ENCODE measurements at places on chromosomes 4 and X.
A peak's percentile ranks its signal among the peaks of the same experiment; 100 is the strongest.

GRCh38 chr4:146088690-146089089 is 86.8 kb upstream of the LSM6 start:
- DNase-seq = no peak

DNA sequence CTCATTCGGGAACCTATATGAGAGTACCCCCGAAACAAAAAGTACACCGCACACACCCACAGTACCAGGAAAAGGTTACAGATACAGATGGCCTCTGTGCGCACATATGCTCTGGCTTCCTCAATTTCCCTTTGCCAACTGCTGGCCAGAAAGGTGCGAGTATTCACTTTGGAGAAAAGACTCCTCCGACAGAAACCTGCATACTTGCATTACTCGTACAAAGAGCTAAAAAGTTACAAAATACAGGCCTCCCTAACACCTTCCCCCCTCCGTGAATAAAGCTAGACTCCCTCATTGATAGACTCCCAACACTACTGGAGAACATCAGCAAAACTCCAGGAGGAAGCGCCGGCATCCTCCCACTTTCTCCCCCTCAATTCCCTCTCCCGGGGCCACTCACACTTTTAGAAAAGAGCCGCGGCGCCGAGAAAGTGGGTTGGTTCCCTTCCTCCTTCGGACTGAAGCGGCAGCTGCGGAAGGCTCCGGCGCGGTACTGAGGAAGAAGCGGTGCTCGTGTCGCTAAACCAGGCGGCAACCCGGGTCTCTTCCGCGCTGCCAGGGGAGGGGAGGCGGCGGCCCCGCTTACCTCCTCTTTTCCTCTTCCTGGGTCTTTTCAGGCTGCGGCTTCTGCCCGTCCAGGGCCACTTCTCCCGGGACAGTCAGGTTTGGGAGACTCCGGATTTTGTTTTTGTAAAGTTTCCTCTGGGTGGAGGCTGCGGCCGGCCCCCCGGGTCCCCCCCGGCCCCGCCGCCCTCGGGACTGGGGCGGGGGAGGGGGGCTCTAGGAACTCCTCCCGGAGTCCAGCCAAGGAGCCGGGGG is 1.1 kb downstream of the FBXW7 start:
- DNase-seq = peak; percentile 6

- peak; percentile 64 for DNase-seq
Observed at GRCh38 chr4:113692809-113693411, 68.6 kb downstream of the CAMK2D start.

DNA sequence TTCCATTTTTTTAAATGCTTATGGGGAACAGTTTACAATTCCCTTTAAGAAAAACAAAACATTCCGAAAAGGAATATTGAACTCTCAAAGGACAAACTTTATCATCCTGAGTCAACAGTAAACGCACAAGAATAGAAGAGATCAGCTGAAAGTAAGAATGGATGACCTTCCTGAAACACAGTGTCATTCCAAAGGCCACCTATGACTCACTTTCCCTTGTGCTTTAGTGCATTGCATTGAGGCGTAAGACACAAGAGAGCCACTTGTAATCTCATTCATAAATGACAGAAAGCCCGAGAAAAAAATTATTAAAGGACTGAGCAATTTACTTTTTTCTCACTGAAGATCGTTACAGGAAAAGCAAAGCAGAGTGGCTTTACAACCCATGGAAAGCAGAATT is 1062.4 kb upstream of the DIAPH2 start:
- no peak for DNase-seq

- peak; percentile 13 for DNase-seq
Observed at GRCh38 chr4:6221851-6222760, 21.8 kb upstream of the JAKMIP1 start.

DNA sequence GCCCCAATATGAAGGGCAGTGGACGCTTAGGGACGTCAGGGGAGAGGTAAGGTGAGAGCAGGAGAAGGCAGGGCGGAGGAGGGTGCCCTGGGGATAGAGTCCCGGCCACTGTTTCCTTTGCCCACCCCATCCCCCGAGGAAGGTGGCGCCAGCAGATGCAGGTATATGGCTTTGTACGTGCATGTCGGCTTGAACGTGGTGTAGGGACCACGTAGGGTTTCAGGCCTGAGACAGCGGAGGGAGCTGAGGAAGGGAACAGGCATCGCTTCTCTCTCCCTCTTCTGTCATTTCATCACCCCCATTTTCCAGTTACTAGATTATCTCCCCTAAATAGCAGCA is 97.9 kb downstream of the PHKA2 start:
- no peak for DNase-seq

GRCh38 chrX:70219938-70220764 is 14.3 kb upstream of the AWAT1 start:
- DNase-seq = no peak

GRCh38 chr4:70778888-70779422 is 57.2 kb downstream of the RUFY3 start:
- no peak for DNase-seq

- no peak for DNase-seq
Observed at GRCh38 chr4:152693871-152694270, 14.1 kb upstream of the TMEM154 start.

DNA sequence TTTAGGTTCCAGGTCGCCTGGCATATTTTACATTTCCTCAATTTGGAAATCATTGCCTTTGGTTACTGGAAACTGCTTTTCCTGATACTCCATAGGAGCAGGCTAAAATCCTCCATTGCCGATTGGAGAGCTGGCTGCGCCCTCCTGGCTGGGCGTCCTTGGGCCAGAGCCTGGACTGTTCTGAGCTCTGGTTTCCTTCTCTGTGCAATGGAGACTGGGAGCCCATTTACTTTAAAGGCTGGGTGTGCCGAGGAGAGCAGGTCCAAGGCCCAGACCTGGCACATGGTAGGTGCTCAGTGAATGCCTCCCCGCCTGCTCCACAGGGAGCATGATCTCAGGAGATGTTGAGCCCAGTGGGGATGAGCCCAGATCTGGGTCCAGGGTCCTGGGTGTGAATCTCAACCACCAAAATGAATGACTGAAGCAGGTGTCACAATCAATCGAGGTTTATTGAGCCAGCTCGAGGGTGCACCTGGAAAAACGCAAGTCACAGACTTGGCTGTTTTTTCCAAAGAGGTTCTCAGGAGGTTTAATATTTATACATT is 50.0 kb downstream of the EVC start:
- no peak for DNase-seq

GRCh38 chrX:45348296-45348695 is 147.6 kb upstream of the DIPK2B start:
- DNase-seq = peak; percentile 43

- DNase-seq = no peak
Observed at GRCh38 chr4:73104695-73105094, 35.2 kb upstream of the COX18 start.

DNA sequence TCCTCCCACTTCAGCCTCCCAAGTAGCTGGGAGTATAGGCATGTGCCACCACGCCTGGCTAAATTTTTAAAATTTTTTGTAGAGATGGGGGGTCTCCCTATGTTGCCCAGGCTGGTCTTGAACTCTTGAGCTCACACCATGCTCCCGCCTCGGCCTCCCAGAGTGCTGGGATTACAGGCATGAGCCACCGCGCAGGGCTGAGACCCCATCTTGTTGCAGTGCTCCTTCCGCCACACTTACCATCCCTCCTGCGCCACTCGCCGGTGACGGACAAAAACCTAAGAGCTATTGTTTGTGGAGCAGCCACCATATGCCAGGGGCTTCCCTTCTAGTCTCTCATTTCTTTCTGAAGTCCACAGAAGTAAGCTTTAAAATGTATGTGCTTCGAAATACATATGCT is 34.5 kb downstream of the NSG1 start:
- DNase-seq = no peak

DNA sequence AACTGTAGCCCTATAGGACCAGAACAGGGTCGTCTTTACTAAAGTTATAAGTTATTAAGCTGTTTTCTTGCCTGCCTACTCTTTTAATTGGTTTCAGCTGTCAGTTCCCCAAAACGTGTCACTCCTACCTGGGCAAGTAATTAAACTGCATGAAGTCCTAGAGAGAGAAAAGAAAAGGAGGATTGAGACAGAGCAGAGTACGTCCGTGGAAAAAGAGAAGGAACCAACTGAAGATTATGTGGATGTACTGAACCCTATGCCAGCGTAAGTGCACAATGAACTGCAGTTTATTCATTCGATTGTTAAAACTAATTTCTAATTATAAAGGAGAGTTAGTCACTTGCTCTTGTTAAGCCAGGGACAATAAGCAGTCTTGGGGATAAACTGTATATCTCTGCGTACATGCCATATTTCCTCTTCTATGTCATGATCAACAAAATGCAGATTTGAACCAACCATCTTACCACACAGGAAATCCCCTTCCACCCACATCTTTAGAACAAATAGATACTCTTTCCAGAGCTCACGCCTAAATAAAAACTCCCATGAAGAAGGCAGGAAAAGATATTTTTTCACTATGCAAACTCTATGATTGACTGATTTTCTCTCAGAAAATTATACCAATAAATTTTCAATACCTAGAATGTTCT is 22.8 kb downstream of the STAP1 start:
- no peak for DNase-seq

DNA sequence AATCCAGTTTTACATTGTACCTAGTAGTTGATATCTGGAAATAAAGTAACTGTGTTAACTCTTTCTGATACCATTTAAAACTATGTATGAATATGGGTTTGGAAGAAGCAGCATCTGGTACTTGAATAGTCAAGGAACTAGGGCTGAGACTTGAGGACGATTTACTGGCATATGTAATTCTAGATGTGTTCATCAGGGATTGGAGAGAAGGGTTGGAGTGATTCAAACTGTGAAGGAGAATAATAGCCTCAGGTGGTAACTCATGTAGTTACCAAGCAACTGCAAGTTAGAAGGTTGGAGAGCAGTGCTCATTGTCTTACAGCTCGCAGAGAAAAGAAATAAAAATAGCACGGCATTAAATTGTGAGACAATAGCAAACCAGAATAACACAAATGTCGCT is 29.5 kb upstream of the TXLNG start:
- no peak for DNase-seq

GRCh38 chr4:13633671-13634070 is 6.1 kb upstream of the BOD1L1 start:
- no peak for DNase-seq

DNA sequence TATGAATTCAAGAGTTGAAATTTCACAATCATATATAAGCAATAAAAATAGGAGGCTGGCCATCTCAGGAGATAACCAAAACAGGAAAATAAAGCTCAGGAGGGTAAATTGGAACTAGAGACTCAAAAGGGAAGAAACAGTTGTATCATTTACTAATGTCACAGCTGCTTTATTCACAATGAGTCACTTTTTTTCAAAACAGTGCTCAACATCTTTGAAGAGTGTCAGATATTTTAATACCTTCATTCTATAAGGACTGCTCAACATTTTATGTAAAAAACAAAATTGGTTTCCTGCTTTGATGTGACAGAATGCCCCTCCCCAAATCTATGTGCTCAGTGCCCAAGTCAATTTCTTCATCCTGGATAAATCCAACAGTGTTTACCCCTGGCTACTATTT is 97.7 kb downstream of the DDX60 start:
- DNase-seq = peak; percentile 7

GRCh38 chr4:151541389-151542071 is 132.6 kb downstream of the FHIP1A start:
- DNase-seq = peak; percentile 76

DNA sequence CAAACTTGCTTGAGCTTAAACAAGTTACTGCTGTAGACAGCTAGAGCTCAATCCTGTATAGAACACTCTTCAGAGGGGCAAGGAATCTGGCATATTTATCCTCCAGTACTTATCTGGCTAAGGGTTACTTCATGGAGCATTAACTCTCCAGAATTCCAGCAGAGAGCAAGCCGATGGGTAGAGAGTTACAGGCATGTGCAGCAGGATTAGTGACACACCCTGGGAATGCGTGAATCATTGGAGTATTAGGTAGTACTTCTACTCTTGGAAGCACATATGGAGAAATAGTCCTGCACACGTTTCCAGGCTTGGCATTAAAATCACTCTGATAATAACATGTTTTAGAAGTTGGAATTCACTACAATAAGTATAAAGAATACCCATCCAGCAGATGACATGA is 35.4 kb downstream of the GRXCR1 start:
- DNase-seq = no peak

GRCh38 chr4:142493255-142494110 is 352.6 kb downstream of the INPP4B start:
- peak; percentile 47 for DNase-seq

DNA sequence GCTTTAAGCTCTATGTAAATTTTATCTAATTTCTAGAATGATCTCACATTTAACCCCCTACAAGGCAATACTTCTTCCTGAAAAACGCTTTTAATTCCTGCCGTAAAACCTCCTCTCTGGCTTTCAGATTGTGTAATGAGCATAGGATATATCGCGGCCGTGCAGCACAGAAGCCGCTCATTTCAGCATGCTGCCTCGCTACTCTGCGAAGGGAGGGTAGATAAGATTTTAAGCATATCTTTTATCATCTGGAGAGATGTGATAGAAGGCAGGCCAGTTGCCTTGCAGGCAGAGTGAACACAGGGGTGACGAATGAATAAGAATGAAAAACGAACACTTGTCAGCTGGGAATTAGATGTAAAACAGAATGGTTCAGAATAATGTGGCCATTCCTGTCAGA is 265.5 kb downstream of the UNC5C start:
- no peak for DNase-seq

GRCh38 chr4:121709766-121710405 is 13.1 kb upstream of the ANXA5 start:
- DNase-seq = no peak

- DNase-seq = no peak
Observed at GRCh38 chr4:22736912-22737311, 44.2 kb downstream of the GBA3 start.

DNA sequence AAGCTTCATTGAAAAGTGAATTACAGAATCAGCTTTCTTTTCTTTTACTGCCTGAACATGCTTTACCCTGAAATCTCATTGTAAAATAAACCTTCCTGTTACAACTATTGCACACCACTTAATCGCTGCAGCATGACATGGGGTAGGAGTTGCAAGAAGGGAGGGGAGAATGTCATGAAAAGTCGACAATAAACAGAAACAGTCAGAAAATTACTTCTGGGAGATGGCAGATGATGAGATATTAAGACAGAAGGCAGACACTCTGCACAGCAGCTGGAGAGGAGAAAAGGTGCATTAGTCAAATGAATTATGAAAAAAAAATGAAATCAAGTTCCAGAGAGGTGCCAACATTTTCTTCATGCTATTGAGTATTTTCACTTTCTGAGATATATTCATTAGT is 287.7 kb downstream of the PCDH7 start:
- no peak for DNase-seq

GRCh38 chr4:67735325-67735724 is 18.9 kb downstream of the GNRHR start:
- DNase-seq = no peak

GRCh38 chr4:1015179-1015578 is 3.8 kb downstream of the FGFRL1 start:
- DNase-seq = no peak

DNA sequence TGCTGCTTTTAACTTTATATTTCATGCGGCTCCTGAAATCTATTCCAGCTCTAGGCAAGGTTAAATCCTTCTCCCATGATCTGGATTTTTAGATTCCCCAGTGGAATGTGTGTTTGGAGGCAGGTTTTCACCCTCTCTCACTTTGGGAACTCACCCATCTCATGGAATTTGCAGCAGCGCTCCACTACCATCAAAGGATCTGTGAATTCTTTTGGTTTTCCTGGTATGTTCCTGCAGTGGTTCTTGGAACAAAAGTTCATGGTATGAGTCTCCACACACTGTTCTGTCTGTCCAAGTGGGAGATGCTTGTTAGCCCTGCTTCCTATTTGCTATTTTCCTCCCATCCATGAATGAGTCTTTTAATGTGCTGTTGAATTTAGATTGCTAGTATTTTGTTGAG is 14.0 kb downstream of the APOOL start:
- peak; percentile 21 for DNase-seq

Data from fibroblast of skin of right quadriceps (primary cell).